ENCODE measurements at places on chromosomes 5 and 9.
A peak's percentile ranks its signal among the peaks of the same experiment; 100 is the strongest.

DNA sequence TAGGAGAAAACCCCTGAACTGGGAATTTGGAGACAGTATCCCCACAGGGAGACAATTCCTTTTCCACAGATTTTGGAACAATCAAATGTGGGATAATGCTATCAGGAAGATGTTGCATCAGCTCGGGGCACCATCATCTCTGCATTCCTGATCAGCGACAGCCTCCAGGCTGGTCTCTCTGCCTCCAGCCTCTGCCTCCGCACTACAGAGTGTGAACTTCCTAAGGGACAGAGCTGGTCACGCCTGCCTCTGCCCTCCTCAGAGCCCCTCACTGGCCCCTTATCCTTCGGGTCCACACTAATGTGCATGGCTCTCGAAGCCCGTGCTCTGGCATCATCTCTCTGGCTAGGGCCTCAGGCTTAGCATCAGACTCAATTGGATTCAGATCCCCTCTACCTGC lies 8.6 kb downstream of the FOXI1 start:
- DNase-seq: no peak

DNA sequence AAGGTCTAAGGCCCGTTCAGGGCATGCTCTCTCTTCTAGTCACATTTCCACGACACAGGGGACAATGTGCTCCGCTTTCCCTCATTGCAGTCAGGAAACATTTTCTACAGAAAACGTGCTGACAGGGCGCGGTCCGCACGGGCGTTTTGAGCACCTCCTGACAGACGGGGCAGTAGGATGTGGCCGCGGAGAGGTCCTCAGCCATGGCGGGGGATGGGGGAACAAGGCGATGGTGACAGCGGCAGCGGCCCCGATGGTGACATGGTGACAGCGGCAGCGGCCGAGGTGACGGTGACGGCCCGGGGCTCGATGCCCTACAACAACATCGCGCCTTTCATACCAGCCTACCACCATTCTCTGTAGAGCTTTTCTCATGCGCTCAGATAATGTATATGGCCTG lies 4.1 kb downstream of the PLPP1 start:
- peak; percentile 56 for DNase-seq

DNA sequence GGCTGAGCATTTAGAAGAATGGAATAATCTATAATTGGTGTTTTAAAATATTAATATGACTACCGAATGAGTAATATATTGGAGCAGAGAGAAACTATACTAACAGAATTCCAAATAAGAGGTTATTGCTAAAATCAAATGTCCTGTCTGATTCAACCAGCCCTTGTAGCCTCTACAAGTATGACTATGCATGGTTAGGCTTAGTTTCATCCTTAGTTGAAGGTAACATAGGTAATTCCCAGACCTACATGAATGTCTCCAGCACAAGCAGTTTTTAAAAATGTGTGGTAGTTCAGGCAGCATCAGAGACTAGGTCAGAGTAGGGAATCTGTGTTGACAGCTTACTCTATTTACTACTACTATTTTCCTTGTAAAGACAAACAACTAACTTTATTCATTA lies 51.7 kb upstream of the SLC27A6 start:
- DNase-seq: no peak

GRCh38 chr5:53545744-53546143 lies 14.7 kb upstream of the NDUFS4 start:
- DNase-seq: no peak

DNA sequence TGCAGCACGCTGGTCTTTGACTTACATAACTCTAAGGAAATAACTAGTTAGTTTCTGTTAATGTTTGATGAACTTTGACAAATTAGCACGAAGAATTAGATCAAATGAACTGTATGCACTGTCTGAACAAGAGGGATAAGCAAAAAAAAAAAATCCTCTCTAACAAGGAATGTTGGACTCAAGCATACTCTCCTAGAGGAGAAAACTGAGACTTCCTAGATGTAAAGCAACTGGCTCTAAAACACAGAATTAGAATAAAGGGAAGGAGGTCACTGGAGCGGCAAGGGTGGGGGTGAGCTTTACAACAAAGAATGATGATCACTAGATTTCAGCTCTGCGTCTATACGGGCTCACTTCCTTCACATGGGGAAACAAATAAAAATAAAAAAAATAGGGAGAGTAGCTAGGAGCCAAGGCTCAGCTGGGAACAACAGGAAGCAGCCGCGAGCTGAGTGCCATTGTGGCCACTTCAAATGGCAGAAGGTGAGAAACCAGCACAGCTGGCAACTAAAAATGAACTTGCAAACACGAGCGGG lies 48.7 kb upstream of the CEMIP2 start:
- DNase-seq: no peak

GRCh38 chr9:3939820-3940219 lies 360.0 kb downstream of the GLIS3 start:
- DNase-seq: no peak

DNA sequence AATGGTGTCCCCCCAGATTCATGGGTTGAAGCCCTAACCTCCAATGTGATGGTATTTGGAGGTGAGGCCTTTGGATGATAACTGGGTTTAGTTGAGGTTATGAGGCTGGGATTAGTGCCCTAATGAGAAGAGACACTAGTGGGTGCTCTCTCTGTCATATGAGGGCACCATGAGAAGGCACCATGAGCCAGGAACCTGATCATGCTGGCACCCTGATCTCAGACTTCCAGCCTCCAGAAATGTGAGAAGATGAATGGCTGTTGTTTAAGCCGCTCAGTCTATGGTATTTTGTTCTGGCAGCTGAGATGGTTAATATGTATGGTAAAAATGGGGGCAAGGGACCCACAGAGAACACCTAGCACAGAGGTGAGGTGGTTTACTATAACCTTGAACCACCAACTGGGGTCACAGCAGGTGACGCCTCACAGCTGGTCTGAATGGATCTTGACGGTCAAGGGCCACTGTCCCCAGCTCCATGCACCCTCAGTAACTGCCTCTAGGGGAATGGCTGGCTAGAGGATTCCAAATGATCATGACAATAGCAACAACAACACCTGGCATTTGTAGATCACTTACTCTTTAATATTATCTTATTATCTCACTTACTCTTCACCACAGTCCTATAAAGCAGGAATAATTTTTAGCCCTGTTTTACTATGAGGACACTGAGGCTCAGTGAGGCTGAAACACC lies 57.1 kb downstream of the FOXI1 start:
- no peak for DNase-seq

- DNase-seq: no peak
Measured at GRCh38 chr5:93100976-93101375, 480.0 kb downstream of the NR2F1-AS1 start.

GRCh38 chr9:134230092-134230941 lies 66.0 kb upstream of the RNU6ATAC start:
- DNase-seq: no peak

DNA sequence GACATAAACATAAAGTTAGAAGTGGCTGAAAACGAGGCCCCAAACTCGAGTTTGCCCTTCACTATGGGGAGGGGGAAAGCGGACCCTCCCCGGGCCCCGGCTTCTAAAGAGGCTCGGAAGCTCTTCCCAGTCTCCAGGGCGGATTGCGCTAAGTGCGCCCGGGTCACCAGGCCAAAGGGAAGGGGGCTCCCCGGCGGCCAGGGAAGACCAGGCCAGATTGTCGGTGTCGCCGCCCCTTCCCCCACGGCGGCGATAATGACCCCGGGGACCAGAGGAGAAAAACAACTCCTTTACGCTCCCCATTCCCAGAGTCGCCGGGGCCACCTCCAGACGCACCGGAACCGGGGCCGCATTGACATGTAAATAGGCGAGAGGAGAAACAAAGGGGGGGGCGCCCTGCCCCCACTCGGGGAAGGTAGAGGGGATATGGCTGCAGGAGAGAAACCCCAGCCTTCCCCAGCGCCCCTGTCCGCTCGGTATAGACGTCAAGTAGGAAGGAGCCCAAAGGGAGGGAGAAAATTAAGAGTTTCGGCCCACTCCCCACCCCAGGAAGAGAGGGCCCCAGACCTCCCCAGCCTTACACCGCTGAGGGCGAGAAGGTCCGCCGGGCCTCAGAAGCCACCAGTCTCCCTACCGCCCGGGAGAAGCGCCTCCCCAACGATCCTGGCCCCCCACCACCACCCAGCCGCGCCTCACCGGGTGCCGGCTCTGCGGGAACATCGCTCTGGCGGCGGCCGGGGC lies 1.7 kb downstream of the TLE1 start:
- peak; percentile 45 for DNase-seq

- no peak for DNase-seq
Measured at GRCh38 chr9:73872701-73873100, 624.4 kb upstream of the RORB start.

- no peak for DNase-seq
Measured at GRCh38 chr5:107011605-107012004, 659.1 kb downstream of the EFNA5 start.

Data from heart right ventricle (tissue), 16 donors.